ENCODE measurements at places on chromosomes 13 and 19.

DNA sequence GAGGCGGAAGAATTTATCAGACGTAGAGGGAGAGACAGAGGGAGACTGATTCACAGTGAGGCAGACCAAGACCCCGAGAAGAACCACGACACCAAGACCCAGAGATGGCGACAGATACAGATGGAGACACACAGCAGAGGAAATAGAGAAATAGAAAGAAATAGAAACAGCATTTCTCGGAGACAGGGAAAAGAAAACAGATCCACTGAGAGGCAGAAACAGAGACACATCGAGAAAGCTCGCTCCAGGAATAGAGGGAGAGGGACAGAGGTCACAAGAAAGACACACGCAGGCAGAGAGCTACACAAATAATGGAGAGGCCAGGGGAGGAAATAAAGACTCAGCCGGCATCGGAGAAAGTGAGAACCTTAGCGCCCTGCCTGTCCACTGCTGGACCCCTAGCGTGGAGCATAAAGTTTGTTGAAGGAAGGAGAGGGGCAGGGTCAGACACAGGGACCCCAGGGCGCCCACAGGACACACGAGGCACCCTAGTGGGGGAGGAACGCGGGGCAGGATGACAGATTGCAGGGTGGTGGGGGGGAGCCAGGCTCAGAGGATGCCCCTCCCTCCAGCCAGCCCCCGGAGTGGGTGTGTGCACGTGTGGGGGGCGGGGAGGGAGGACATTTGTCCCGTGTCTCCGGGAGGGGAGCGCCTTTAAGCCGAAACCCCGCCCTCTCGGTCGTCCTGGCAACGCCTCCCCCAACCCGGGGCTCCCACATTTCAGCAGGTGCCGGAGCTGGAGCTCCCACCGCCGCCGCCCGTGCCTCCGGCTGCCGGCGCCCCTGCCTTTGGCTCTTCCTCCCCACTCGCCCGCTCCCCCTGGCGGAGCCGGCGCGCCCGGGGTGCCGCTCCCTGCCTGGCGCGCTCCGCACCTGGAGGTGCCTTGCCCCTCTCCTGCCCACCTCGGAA lies at the start of gene PRKCG:
TSS of gene PRKCG (plus strand) at position 716 of the 909 bp plus-strand sequence. CDS start 298 bp downstream, outside the sequence.
- no peak for DNase-seq

GRCh38 chr19:10417541-10418234 lies 2.6 kb upstream of the PDE4A start:
- DNase-seq = no peak

DNA sequence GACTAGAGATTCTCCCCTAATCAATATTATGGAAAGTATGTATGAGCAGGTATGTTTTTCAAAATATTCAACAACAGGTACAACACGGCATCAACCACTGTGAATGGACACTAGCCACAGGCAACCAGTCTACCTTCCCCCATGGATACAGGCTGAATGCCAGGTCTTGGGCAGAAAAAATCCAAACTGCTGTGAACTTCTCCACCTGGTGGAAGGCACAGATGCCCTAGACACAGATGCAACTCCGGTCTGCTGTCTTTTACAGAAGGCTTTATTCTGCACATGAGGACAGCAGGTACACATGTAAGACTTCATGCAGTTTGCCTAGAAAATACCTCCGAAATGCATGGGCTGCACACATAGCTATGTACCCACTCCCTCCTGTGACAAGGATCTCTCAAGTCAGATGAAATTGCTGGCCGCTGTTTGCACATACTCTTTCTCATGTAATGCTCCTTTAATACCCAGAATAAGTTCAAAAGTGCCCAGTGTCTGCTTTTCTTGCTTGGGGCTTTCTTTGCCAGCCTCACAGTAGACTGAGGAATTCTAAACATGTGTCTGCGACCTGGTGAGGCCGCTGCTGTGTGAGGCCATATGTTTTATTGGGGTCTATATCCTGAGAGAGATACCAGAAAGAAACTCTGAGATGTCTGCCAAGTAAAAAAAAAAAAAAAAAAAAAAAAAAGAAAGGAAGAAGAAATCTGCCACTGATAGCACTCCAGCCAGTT lies 325.9 kb downstream of the FOXO1 start:
- DNase-seq = peak; percentile 46

DNA sequence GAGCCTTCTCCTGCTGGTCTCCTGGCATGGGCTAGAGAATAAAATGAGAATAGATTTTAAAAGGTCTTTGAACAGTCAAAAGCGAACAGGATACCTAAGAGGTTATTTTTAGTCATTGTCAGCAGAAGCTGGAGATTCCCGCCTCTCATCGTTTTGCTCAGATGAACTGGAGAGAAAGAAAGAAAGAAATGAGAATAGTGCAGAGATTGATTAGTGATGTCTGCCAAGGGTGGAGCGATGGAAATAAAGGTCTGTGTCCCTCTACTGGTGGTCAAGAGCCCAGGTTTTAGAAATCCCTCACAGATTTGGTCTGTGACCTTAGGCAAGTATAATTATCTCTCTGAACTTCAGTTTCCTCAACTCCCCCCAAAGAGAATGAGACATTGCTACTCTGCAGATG lies 5.3 kb downstream of the NCAN start:
- peak; percentile 57 for DNase-seq

GRCh38 chr13:65631078-65631477 lies 1599.1 kb downstream of the PCDH9 start:
- no peak for DNase-seq

GRCh38 chr13:33624740-33625139 lies 193.2 kb upstream of the RFC3 start:
- no peak for DNase-seq

DNA sequence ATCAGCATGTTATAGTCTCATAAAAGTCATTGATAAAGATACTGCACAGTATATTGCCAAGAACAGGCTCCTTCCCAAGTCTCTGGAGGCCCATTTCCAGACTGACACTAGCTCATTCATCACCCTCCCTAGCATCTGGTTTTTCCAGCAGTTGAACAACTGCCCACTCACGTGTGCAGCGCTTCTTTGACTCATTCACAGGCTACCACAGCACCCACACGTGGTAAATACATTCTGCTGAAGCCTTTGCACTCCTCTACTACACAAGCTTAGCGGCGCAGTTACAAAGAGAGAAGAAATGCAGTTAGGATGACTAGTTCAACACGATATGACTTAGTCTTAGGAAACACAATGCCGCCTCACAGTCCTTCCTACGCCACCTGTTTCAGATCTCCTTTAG lies 87.7 kb downstream of the DOCK9 start:
- peak; percentile 60 for DNase-seq

GRCh38 chr19:33420821-33421220 lies 47.3 kb downstream of the CEBPG start:
- no peak for DNase-seq

DNA sequence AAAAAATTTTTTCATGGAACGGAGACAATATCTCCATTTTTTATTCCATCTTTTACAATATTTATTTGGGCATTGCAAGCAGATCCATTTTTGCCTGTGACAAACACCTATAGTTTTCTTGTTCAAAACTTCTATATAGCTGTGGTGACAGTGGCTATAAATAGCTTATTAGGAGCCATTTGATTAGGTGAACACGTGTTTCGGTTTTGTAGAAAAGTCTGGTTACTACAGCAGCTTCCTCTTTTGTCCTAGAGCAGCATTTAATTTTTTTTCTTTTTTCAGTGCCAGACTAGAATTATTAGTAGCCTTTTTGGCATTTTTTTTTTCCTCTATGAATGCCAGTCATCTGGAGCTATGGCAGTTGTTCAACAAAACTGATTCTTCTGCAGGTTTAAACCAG lies 123.5 kb downstream of the RXFP2 start:
- no peak for DNase-seq

GRCh38 chr19:35751839-35752745 lies 3.7 kb downstream of the LIN37 start:
- no peak for DNase-seq

DNA sequence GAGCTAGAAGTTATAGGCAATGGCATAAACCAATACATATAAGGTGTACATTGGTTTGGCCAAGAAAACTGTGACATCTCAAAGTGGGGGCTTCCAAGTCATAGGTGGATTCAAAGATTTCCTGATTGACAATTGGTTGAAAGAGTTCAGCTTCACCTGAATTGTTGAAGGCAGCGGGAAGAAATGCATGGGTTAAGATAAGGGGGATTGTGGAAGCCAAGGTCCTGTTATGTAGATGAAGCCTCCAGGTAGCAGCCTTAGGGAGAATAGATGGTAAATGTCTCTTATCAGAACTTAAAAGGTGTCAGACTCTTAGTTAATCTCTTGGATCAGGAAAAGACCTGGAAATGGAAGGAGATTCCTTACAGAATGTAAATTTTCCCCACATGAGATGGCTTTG lies 26.0 kb downstream of the ATP8A2 start:
- no peak for DNase-seq

- no peak for DNase-seq
Measured at GRCh38 chr13:112347986-112348385, 28.2 kb upstream of the SPACA7 start.

DNA sequence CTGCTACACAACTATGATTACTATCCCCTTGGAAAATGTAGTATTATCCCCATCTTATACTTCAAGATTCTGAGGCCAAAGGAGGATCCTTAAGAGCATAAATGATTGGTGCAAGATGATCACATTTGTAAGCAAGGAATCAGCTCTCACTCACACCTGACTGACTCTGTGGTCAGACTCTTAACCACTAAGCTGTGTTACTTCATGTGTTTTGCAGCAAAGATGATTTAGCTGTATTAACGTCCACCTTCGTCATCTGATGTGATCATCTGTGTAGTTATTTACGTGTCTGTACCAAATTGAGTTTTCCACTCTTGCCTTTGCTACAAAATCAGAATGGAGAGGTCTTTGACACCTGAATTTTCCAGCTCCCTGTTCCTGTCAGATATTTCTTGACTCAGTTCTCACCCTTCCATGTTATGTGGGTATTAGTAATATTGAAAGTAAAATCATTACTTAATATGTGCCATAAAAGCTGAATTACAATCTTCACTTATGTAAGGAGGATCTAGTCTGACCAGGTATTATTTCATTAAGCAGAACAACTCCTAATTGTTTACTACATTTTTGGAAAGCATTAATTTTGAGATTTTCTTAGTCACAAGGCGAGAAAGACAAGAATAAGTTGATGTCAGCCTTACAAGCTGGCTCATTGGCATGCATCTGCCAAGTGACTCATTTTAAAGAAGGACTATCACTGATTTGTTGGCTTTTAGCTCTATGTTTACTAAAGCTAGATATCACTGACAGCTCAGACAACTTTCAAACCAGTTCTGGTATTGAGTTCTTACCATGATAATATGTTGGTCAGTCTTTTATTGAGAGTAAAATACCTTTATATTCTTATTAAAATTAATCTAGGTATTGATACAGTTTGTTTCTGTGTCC lies 1279.8 kb upstream of the PCDH9 start:
- no peak for DNase-seq

- DNase-seq = peak; percentile 64
Measured at GRCh38 chr19:32339988-32340874, 5.2 kb upstream of the ZNF507 start.

GRCh38 chr19:49730166-49730565 lies 32.9 kb downstream of the TSKS start:
- DNase-seq = no peak
